ENCODE measurements at places on chromosomes 12 and 14.
A peak's percentile ranks its signal among the peaks of the same experiment; 100 is the strongest.

GRCh38 chr14:101622251-101623076 is 61.2 kb downstream of the DIO3 start:
- no peak for DNase-seq

DNA sequence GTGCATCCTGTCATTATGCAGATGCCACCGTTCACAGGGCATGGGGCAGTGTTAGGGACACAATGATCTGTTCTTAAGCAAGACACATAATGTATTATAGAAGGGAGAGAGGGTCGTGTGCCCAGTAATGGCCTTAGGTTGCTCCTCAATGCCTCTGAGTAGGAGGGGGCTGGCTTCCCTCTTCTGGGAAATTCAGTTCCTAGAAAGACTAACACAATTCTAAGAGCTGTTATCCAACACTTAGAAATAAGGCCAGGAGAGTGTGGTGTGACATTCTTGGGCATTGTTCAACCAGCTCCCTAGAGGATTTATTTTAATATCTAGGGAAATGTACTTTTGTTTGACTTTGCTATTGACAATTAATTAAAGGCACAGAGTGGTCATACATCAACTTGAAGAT is 118.5 kb downstream of the ADCK1 start:
- DNase-seq, result no peak

DNA sequence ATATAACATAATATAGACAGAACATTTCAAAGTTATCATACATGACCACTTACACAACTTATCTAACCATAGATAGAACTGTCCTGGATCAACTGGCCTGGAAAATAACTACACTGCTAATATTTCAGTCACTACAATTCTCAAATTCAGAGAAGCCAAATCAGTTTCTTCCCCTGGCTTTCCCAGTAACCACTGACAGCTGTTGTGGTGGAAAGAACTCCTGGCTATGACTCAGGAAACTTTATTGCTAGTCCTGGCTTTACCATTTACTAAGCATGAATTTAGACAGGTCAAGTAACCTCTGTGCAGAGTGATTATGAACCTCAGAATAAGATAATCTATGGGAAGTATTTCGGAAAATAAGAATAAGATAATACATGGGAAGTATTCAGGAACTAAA is 244.9 kb upstream of the DIO2 start:
- DNase-seq, result no peak

DNA sequence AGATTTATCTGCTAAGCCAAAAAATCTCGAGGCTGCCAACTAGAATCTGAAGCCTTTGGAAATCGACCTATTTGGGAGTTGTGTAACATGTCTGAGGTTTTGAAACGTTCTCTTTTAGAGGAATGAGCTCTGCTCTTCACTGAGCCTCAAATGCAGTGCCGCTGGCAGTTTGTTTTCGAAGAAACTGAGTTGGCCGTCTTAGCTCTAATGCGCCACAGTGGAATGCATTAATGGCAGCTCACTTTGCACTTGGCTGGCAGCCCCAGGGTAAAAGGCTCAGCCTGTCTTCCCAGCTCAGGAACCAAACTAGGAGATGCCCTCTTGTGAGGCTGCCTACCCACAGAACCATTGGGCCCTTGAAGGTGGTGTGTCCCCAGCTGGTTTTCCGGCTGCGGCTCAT is 53.8 kb downstream of the SFSWAP start:
- DNase-seq, result no peak

- no peak for DNase-seq
These were observed 883.7 kb upstream of the TMEM132C start for GRCh38 chr12:127383281-127383680.

- DNase-seq, result no peak
These were observed 34.7 kb downstream of the KCNA5 start for GRCh38 chr12:5078423-5078822.

GRCh38 chr12:43154498-43155045 is 397.4 kb downstream of the ADAMTS20 start:
- no peak for DNase-seq

DNA sequence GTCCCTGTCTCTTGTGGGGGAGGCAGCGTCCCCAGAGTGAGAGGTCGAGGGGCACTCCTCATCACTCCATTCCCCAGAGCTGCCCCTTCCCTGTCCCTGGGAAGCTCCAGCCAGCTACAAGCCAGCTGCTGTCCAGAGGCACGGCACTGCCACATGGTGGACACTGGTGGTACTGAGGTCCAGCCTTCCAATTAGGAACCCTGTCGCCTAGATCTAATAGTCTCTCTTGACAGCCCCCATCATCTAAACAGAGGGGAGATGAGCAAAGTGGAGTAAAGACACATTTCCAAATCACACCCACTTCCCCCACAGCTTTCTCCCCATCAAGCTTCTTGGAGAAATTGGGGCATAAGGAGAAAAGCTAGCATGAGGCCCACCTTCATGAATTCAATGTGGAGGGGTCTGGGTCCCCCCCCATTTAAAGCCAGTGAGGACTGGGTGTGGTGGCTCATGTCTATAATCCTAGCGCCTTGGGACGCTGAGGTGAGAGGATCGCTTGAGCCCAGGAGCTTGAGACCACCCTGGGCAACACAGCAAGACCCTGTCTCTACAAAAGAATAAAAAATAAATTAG is 2.1 kb upstream of the INHBE start:
- DNase-seq, result peak; percentile 84

DNA sequence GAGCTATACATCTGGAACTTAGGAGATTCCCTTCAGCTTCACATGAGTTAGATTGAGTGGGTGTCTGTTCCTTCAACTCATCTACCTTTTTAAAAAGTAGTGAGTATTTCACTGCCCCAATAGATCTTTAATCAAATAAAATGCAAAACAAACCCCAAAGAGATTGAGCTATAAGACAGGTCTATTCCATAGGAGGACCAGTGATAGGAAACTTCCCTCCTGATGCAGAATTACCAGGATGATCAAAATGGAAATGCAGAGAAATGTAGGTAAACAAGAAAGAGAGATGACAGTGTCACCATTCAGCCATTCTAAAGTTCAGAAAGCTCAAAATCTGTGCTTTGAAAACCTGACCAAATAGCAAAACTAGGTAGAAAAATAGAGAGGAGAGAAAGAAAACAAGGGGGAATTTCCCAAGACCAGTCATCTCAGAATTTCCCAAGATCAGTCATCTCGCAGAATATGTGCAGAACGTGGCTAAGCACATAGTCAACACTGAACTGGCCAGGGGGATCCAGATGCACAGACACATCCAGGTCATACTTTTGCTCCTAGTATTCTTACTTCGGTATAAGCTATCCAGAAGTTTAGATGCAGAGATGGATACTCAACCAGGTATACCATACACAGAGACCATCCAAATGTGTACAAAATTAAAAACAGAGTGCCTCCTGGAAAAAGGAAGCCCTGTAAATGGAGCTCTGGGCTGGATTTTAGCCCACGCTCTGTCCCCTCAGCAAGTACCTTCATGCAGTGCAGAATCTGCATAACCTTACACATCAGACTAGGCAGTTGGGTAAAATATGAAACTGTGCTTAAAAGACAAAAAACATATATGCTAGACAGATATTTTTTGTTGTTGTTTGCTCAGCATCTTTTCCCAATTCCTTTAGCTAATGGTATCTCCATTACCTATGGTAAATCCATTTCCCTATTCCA is 27.4 kb downstream of the SLC41A2 start:
- no peak for DNase-seq

GRCh38 chr12:26699237-26699636 is 133.8 kb downstream of the ITPR2 start:
- no peak for DNase-seq

DNA sequence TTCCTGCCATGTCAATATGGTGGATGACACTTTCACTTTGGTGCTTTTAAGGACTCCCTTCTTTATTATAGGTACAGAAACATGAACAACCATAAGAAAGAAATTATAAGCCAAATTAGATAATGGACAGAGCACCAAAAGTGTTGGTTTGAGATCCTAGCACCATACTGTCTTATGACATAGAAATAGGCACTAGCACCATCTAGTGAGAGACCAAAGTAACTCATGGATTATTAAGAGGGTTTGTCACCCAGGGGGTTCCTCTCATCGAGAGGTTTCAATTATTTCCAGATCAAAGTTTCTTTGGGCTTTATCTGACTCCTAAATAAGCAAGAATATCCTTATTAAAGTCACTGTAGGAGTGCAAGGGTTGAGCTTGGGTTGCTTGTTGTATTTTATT is 153.0 kb upstream of the DIO2 start:
- no peak for DNase-seq

- peak; percentile 69 for DNase-seq
These were observed 13.9 kb downstream of the GALNT6 start for GRCh38 chr12:51377099-51377984.

DNA sequence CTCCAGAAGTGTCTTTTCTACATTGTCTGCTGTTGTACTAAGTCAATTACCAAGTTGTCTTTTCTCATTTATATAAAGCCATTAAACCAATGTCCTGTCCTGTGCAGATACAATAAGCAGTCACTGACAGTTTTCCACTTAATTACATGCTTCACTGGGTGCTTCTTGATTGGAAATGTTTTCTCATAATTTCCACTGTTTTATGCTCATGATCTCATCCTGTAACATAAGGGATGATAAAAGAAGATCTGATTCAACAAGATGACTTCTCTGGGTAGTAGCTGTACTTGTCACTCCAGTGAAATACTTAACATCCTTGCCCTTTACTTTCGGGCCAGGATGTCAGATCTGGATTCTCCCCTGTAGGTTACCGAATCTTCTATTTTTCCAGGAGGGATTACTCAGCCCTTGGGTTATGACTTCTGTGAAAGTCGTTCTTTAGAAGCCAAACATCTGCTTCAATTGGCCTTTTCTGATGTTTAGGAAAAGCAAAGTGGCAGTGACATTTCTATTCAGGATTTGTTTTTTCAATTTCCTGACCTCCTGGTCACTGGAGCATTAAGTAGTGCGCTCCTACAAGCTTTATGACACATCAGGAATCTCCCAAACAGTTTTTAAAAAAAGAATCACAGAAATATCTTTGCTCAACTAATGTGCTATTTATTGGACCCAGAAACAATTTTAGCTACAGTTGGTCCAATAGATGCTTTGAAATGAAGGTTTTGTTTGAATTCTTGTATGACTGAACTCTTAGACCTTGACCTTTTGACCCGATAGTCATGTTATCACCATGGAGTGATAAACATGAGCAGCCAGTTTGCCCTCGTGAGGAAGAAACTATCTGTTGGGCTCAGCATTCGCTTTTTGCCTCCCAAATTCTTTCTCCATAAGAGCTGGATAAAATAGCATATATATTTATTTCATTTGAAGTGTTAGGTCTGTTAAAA is 234.5 kb upstream of the SSTR1 start:
- DNase-seq, result no peak

- no peak for DNase-seq
These were observed 407.3 kb downstream of the AEBP2 start for GRCh38 chr12:19846574-19846973.

GRCh38 chr14:106837870-106838269 is 1311.5 kb downstream of the TMEM121 start:
- DNase-seq, result no peak

DNA sequence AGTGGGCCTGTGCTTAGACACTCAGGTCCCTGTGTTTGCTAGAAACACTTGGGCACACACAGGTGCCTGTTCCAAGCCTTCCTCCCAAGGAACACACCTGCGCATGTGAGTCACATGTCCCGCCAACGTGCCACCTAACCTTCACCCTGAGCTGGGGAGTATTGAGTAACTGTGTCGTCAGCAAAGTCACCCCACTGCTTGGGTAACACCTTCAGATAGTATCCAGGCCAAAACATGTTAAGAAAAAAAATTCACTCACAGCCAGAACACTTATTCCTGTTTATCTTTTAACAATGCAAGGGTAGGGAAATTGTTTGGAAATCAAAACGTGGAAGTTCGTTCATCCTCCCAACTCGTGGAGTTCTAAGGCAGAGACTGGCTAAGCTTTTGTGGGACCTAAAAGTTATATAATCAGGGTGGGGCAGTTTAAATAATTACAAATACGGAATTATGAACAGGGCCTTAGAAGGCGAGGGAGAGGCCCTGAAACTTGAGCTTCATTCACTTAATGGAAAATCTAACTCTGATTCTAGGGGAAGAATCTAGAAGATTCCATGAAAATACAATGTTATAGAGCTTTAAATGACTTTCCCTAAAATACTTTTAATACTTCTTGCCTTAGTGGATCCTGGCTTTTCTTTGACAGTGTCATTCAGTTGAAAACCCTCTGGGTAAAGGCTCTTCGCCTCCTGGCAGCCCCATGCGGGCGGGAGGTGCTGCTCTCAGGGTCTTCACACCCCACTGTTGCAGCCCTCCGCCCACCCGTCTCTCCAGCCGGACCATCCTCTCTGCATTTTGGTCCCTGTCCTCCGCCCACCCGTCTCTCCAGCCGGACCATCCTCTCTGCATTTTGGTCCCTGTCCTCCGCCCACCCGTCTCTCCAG is 30.3 kb upstream of the ADIPOR2 start:
- no peak for DNase-seq

GRCh38 chr12:65074932-65075331 is 46.2 kb downstream of the WIF1 start:
- DNase-seq, result no peak
